ENCODE measurements at places on chromosomes 5 and 9.

DNA sequence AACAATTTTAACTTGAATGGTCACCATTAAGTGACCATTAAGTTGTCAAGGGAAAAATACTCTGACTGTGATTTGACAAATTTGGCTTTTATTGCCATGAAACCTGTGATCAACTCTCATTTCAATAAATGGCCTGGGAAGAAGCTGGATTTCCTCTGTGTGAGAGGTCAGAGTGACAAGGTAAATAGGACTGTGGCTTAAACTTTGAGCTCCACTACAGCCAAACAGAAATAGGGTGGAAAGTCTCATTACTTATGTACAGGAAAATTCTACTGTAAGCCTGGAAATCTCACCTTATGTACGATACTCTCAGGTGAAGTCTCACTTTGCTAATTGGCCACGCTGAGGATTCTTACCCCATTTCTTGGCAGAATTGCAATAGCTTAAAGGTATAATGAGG lies 67.3 kb downstream of the NPR3 start:
- DNase-seq = no peak

DNA sequence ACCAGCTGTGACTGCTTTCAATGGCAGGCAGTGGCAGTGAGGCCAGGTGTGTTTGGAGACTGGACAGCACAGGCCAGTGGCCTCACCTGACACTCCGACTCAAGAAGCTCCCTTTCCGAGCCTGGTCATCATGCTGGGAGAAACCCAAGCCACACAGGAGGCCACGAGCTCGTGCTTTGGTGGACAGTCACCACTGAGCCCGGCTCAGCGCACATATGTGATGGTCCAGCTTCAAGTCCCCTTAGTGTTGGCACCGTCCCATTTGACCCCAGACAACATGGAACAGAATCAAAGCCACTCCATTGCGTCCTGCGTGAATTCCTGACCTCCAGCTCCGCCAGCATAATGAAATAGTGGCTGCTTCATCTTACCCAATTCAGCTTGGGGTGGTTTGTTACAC lies 64.0 kb upstream of the PPP1R26 start:
- DNase-seq = no peak

DNA sequence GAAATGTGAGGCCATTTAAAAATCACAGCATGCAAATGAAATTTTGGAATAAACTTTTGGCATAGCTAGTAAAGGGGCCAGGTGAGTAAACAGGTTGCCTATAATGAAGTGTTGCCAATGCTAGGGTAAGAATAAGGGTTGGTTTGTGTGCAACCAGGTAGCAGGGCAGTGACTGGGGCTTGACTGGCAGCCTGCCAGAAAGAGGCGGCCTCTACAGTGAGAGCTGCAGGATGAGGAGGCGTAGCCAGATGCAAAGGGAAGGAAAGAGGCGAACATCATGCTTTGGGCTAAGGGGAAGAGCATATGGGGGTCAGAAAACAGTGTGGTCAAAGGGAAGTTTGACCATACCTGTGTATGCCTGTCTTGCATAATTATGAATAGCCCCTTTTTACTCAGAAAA lies 70.6 kb downstream of the MAST4 start:
- no peak for DNase-seq

GRCh38 chr5:156393980-156394379 lies 67.0 kb downstream of the SGCD start:
- no peak for DNase-seq

DNA sequence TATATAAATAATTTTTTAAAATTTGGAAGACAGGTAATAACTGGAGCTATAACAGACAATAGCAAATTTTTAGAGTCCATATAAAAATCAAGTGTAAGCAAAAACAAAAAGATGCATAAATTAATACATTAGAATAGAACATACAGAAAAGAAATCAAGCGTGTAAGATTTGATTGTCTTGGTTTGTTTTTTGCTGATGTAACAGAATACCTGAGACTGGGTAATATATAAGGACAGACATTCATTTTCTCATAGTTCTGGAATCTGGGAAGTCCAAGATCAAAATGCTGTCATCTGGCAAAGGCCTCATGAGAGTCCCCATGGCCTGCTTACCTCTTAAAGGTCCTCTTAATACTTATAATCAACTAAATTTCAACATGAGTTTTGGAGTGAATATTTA lies 1010.1 kb downstream of the CDH18 start:
- DNase-seq = no peak

All from hematopoietic multipotent progenitor cell treated with erythropoietin and hydrocortisone succinate and interleukin-3 and kit ligand, for 17 days (in vitro differentiated cells).